ENCODE measurements at places on chromosomes 4 and X.

GRCh38 chr4:176191974-176192373 is 3.4 kb downstream of the SPATA4 start:
- DNase-seq, result no peak

DNA sequence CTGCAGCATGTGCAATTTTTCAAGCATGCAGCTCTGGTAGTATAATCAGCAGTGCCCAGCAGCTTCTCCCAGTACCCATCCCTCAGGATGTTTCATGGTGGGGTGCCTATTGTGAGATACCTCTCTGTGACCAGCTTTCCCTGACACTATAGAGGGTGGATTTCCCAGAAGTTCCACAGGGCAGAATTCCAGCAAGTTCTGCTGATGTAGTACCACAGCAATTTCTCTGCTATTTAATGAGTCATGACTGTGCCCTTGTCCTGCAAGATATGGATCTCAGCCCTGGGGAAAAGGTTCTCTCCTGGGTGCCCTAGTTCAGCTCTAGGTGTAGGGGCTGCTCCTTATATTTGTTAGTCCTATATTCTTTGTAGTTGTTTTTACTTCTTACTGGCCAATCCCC is 174.8 kb downstream of the ENOX2 start:
- no peak for DNase-seq

- no peak for DNase-seq
These were observed 176.1 kb downstream of the CORIN start for GRCh38 chr4:47661741-47662140.

GRCh38 chr4:23371533-23371932 is 518.3 kb downstream of the PPARGC1A start:
- no peak for DNase-seq

GRCh38 chr4:62872856-62873255 is 1536.4 kb downstream of the TECRL start:
- no peak for DNase-seq

DNA sequence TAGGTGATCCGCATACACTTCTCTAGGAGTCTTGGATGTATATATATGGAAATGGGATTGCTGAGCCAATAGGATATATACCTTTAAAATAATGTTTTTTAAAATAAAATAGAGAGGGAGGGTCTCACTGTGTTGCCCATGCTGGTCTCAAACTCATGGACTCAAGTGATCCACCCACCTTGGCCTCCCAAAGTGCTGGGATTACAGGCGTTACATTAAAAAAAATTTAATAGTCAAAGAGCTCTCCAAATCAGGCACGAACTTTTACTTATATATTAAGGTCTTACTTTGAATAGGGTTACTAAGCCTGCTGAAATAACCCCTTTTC is 109.0 kb downstream of the GNL3L start:
- no peak for DNase-seq

- no peak for DNase-seq
These were observed 305.6 kb downstream of the DCHS2 start for GRCh38 chr4:154186035-154186434.

DNA sequence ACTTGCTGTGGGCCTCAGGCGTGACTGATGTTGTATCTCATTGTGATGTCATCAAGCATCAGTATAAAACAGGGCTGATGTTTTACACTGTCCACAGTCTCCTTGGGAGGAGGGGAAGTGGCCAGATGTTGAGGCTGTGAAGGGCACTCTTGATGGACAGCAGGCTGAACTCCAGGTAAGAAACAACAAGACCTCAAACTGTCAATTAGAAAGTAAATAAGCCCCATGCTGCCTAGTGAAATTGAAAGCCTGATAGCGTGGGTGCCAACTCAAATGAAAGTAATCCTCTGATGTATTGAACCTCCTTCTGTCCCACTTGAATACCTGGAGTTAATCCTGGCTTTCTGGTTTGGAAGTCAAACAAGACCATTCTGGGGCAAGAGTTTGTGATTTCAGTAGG is 19.7 kb downstream of the VSIG1 start:
- DNase-seq, result no peak
